ENCODE measurements at places on chromosomes 4 and X.

DNA sequence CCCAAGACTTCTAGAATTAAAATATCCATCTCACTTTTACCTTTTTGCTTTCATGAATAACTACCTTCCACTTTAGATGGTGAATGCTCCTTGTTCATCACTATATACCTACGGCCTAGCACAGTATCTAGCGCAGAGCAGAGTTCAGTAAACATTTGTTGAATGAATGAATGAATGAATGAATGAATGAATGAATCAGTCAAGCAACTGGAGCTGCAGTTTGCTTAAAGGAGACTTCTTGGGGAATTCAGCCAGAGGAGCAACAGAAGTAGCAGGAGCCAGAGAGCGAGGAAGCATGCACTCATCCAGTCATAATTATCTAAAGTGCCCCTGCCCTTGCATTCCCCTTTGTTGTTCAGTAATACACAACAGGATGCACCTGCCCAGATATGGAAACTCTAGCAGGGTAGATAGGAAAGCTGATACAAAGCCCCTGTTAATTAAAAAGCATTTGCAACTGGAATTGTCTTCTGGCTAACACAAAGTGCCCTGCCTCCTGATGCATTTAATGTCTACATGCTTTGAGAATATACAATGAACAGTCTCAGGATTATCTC is 103.0 kb upstream of the MBNL3 start:
- H3K4me3 ChIP-seq = no peak overlapping the region
- DNase-seq = no peak
- no peaks in the 10 kb centered on the region for H3K36me3 ChIP-seq
- H3K27ac ChIP-seq = no peak overlapping the region
- no peaks in the 10 kb centered on the region for H3K27me3 ChIP-seq

- H3K4me1 ChIP-seq = no peaks in the 10 kb centered on the region
- no peak within 1 kb of the TSS for H3K27ac ChIP-seq
- no peaks in the 10 kb centered on the region for H3K27me3 ChIP-seq
- no peak for DNase-seq
- H3K36me3 ChIP-seq = no peaks in the 10 kb centered on the region
- H3K4me3 ChIP-seq = peak within 1 kb of the TSS; percentile 69
These were observed at the start of gene CNKSR2 for GRCh38 chrX:21374163-21374993. Gene CNKSR2 (plus strand): TSS chrX:21374418. CDS start chrX:21374898, 480 bp downstream.

DNA sequence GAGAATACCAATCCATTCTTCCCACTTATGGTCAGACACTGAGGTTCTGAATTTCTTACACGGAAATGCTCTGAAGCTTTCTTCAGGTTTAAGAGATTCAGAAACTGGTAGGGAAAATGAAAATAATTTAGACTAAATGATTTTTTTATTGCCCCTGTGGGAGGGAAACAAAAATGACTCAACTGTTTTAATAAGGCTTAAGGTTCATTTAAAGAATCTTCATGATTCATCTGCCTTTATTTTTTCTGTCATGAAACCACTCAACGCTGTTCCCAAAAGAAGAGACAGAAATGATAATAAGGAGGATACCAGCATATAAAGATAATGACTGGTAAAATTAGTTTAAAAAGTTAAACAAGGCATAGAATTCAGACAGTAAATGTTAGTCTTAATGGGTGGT is 39.3 kb upstream of the FAM47B start:
- DNase-seq = no peak
- H3K4me1 ChIP-seq = no peaks in the 10 kb centered on the region
- no peak overlapping the region for H3K4me3 ChIP-seq
- H3K36me3 ChIP-seq = no peaks in the 10 kb centered on the region

- no peak overlapping the region for H3K4me3 ChIP-seq
- no peaks in the 10 kb centered on the region for H3K4me1 ChIP-seq
- no peaks in the 10 kb centered on the region for H3K36me3 ChIP-seq
- no peaks in the 10 kb centered on the region for H3K27me3 ChIP-seq
These were observed 466.3 kb upstream of the ACTRT1 start for GRCh38 chrX:128518508-128518907.

- DNase-seq = no peak
- no peak overlapping the region for H3K4me3 ChIP-seq
- no peak overlapping the region for H3K27ac ChIP-seq
- H3K4me1 ChIP-seq = no peaks in the 10 kb centered on the region
These were observed 154.1 kb downstream of the BANK1 start for GRCh38 chr4:101944649-101945048.

DNA sequence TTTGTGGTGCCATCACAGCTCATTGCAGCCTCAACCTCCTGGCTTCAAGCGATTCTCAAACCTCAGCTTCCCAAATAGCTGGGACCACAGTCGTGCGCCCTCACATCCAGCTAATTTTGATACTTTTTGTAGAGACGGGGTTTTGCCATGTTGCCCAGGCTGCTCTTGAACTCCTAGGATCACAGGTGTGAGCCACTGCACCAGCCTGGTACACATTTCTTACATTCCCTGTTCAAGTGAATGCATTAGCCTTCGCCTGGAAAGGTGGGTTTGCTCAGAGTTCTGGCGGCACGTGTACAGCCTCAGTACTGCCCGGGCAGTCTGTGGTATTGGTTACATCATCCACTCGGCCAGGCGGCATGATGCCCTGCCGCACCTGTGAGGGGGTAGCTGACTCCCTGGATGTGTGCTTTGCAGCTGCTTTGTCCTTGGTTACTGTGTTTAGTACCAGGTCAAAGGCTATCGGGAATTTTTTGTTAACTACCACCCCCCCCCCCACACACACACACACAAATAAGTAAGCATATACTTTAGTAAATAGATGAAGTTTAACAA is 57.1 kb downstream of the TNIP2 start:
- H3K4me3 ChIP-seq = no peak overlapping the region
- no peaks in the 10 kb centered on the region for H3K27me3 ChIP-seq
- peaks cover 52% of the 10 kb centered on the region for H3K36me3 ChIP-seq
- no peak overlapping the region for H3K27ac ChIP-seq
- DNase-seq = no peak
- peaks cover 3% of the 10 kb centered on the region for H3K4me1 ChIP-seq

DNA sequence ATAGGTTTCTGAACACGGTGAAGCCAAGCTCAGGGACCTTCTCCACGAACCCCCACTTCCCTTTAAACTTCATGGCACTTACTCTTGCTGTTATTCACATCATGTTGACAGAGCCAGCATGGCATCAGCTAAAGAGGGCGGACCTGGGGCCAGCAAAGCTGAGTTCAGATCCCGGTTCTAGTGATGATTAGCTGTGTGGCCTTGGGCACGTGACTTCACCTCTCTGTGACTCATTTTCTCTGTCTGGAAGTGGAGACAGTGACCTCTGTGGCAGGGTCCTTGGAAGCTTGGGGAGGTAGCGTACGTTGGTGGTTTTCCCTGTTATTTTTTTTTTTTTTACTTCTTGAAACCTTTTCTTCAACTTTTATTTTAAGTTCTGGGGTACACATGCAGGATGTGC is 13.4 kb downstream of the EVC start:
- H3K4me1 ChIP-seq = no peaks in the 10 kb centered on the region
- DNase-seq = no peak
- no peaks in the 10 kb centered on the region for H3K27me3 ChIP-seq
- peaks cover 17% of the 10 kb centered on the region for H3K36me3 ChIP-seq
- no peak overlapping the region for H3K4me3 ChIP-seq

- H3K36me3 ChIP-seq = peaks cover 5% of the 10 kb centered on the region
- no peak overlapping the region for H3K4me3 ChIP-seq
- H3K27me3 ChIP-seq = no peaks in the 10 kb centered on the region
- H3K4me1 ChIP-seq = peaks cover 4% of the 10 kb centered on the region
- no peak overlapping the region for H3K27ac ChIP-seq
- DNase-seq = no peak
These were observed 82.4 kb downstream of the AFAP1 start for GRCh38 chr4:7857238-7857701.

- H3K4me3 ChIP-seq = no peak overlapping the region
- no peak for DNase-seq
- H3K36me3 ChIP-seq = no peaks in the 10 kb centered on the region
- no peaks in the 10 kb centered on the region for H3K4me1 ChIP-seq
- no peak overlapping the region for H3K27ac ChIP-seq
These were observed 57.3 kb upstream of the FGF16 start for GRCh38 chrX:77389891-77390290.

- H3K36me3 ChIP-seq = no peaks in the 10 kb centered on the region
- peaks cover 14% of the 10 kb centered on the region for H3K4me1 ChIP-seq
- H3K27ac ChIP-seq = no peak overlapping the region
- no peak for DNase-seq
- no peaks in the 10 kb centered on the region for H3K27me3 ChIP-seq
These were observed 32.5 kb downstream of the SULT1B1 start for GRCh38 chr4:69727926-69728325.

DNA sequence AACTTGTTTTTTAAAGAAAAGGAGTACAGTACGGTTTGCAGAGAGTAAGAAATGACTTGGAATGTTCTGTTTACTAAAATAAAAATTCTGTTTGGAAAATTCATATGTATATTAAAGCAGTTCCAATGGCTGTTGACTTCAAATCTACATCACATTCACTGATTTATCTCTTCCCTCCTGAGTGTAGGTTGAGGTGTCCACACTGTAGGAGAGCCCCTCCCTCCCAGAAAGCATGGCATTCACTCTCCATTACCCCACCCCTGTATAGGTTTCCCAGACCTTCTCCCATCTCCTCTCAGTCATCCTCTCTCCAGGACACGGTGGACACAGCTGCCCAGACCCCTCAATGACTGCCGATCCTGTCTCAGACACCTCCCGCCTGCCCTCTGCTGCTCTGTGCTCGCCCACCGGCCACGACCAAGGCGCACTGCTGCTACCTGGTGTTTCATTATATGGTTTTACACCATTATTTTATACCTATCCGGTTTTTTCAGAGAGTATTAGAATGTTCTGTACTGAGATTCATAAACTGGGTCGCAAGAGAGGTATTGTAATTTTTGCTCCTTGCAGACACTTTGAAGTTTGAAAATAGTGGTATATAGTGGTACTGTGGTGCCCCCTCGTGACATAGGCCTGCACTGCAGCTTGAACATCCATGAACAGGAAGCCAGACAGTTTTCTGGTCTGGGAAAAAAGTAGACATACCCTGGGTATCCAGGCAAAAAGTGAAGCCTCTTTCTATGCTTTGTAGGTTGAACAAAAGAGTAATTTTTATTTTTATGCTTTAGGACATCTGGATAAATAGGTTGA is 38.8 kb upstream of the BEX4 start:
- DNase-seq = no peak
- no peak overlapping the region for H3K4me3 ChIP-seq
- no peaks in the 10 kb centered on the region for H3K36me3 ChIP-seq
- H3K27me3 ChIP-seq = peaks cover 5% of the 10 kb centered on the region
- no peaks in the 10 kb centered on the region for H3K4me1 ChIP-seq

GRCh38 chrX:85836868-85837267 is 210.5 kb downstream of the CHM start:
- H3K4me1 ChIP-seq = no peaks in the 10 kb centered on the region
- H3K27me3 ChIP-seq = no peaks in the 10 kb centered on the region
- H3K27ac ChIP-seq = no peak overlapping the region
- H3K4me3 ChIP-seq = no peak overlapping the region
- no peak for DNase-seq
- no peaks in the 10 kb centered on the region for H3K36me3 ChIP-seq

DNA sequence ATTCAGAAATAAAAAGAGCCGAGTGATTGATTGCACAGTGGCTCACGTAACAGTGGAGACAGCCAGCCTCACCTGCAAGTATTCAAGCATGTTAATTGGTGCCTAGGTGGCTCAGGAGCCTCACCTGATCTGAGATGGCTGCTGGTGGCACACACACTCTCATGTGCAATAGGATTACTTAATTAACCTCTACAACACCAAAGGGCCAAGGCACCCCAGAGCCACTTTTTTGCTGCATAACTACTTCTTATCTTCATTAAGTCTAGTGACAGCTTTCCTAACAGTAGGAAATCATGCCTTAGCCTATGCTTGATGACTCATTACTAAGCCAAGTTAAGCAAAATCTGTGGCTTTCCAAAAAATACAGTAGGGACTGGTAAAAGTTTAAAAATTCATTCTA is 117.3 kb upstream of the NOCT start:
- no peaks in the 10 kb centered on the region for H3K36me3 ChIP-seq
- H3K27me3 ChIP-seq = no peaks in the 10 kb centered on the region
- DNase-seq = no peak

- H3K27ac ChIP-seq = no peak overlapping the region
- no peaks in the 10 kb centered on the region for H3K4me1 ChIP-seq
These were observed 1844.6 kb upstream of the TENM3 start for GRCh38 chr4:180398564-180398963.

DNA sequence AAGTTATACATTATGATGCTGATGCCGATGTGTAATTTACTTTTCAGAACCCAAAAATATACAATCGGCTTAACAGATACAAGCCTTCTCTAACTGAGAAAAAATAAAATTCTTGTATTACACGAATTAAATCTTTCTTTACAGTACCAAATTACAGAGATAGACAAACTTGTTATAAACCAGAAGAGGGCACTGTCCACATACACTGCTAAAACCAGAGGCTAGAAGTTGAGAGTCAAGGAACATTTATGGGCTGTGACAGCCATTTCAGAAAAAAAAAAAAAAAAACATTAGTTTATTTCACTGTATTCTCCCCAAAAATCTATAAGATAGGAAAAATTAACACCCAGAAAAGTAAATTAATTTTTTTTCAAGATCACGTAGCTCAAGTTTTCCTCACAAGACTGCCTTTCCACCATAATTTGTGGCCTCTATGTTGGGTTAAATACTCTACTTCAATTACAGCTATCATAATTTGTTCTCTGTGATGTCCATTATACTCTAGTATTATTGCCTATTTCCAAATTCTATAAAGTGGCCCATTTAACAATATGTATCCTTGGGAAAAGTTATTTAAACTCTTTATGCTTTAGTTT is 12.0 kb downstream of the EREG start:
- peaks cover 45% of the 10 kb centered on the region for H3K4me1 ChIP-seq
- H3K27ac ChIP-seq = peak overlapping the region; percentile 77
- H3K36me3 ChIP-seq = peaks cover 3% of the 10 kb centered on the region
- H3K4me3 ChIP-seq = no peak overlapping the region

DNA sequence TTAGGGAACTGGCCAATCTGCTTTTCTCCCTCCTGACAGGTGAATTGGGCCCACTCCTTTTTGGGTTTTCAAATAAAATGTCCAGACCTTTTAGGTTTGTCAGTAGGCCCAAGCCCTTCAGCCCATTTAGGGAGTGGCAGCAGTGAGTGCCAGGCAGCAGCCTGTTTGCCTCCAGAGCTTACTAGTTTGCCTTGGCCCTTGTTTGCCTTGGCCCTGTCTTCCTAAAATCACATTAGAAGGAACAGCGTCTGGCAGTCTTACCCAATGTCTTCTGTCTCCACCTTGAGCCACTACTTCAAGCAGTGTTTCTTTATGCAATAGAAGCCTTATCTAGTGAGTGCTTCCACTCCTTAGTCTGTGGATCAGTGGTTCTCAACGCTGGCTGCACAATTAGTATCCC is 117.1 kb downstream of the TMEM164 start:
- no peak for DNase-seq
- H3K27ac ChIP-seq = no peak overlapping the region
- H3K4me1 ChIP-seq = no peaks in the 10 kb centered on the region
- H3K4me3 ChIP-seq = no peak overlapping the region
- no peaks in the 10 kb centered on the region for H3K36me3 ChIP-seq
- no peaks in the 10 kb centered on the region for H3K27me3 ChIP-seq

DNA sequence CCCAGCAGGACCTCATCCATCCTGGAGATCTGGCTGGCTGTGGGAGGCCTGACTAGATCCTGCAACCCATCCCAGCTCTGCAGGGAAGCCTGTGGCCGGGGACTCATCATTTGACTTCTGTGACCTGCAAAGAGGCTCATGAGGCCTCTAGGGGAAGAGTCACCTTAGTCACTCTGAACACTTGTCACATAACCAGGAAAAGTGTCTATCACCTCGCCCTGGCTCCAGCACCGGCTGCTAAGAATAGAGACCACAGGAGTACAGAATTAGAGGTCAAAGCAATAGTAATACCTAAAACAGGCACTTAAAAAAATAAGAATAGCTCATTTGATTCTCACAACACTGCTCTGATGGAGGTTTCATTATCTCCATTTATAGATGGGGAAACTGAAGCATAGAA is 3.8 kb upstream of the NSG1 start:
- DNase-seq = no peak
- peaks cover 14% of the 10 kb centered on the region for H3K27me3 ChIP-seq
- H3K4me3 ChIP-seq = no peak overlapping the region
- no peaks in the 10 kb centered on the region for H3K36me3 ChIP-seq
- peaks cover 9% of the 10 kb centered on the region for H3K4me1 ChIP-seq
- H3K27ac ChIP-seq = no peak overlapping the region
